Uterus (tissue), 4 donors: ENCODE measurements at places on chromosomes 1 and 21. TPM values are rescaled to one million over a fixed set of nuclear protein-coding genes. Genes with fewer than 3 reads are reported as not detected.

MKNK1 gene
- 53.0 TPM for total RNA-seq

DNA sequence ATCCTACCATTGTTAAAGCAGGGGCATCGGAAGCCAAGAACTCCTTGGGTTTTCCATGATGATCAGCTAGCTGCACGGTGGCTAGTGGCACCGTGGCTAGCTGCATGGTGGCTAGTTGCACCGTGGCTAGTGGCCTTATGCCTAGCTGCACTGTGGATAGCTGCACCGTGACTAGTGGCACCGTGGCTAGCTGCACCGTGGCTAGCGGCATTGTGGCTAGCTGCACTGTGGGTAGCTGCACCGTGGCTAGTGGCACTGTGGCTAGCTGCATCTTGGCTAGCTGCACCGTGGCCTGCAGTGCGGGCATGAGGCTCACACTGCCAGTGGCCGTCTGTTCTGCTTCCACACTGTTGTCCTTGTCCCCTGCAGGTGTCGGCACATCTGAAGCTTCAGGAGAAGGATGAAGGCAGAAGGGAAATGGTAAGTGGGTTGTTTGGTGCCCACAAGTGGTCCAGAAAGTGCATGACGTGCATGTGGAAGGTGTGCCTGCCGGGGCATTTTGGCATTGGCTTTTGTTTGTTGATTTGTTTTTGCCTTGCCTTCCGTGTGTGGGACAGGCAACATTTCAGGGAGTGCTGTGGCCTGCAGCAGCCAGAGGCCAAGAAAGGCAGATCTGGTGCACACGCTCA, 38.6 kb downstream of the TFF3 start:
- DNase-seq: no peak

DNA sequence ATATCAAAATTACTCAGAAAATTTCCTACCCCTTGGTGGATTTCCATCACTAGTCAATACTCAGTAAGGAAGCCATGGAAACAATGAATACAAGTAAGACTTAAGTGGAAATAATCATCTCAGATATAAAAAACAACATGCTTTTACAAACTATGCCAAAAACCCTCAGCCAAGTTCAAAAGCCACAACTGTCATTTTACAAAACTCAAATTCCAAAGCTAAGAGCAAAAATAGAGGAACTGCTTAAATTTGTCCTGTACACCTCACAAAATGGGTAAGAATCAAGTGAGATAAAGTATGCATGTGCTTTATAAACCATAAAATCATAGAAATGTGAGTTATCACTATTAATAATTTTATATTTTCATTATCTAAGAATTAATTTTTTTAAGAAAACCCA, 9.6 kb downstream of the TMCO1 start:
- no peak for DNase-seq

DNA sequence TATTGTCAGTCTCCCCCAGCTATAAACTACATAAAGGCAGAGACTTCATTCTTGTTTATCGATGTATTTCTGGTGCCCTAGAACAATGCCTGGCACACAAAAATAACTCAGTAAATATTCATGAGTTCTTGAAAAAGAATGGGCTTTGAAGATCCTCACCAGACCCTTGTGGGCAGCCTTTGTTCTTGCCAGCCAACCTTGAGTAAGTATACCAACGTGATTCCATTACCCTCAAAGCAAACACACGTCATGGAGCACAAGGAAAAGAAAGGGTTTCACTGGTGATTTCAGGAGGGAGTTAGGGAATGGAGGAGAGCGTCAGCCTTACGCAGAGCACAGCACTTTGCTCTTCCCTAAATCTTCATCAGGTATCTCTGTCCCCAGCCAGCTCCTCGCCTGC, 29.4 kb downstream of the NMNAT2 start:
- no peak for DNase-seq

DNA sequence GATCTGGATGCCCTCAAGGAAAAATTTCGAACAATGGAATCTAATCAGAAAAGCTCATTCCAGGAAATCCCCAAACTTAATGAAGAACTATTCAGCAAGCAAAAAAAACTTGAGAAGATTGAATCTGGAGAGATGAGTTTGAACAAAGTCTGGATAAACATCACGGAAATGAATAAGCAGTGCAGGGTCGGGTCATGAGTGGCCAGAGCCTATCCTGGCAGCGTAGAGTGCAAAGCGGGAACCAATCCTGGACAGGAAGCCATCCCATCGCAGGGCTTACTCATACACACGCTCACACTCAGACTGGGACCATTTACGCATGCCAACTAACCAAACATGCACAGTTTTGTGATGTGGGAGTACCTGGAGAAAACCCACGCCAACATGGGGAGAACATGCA, 43.1 kb downstream of the ZMYM1 start:
- no peak for DNase-seq

MIXL1 gene
- total RNA-seq: not detected

GRCh38 chr1:174077749-174078490, 55.8 kb upstream of the RC3H1 start:
- no peak for DNase-seq

TRIM63 gene
- total RNA-seq: not detected

GRCh38 chr1:39230261-39231190, 26.0 kb downstream of the MACF1 start:
- DNase-seq: no peak

GRCh38 chr1:101026430-101026788, 825 bp upstream of the DPH5 start:
- no peak for DNase-seq

NFASC gene
- 7.9 TPM for total RNA-seq
